HT-29 (cell line): ENCODE measurements at places on chromosomes 5 and 9. TPM values are rescaled to one million over a fixed set of nuclear protein-coding genes. Genes with fewer than 3 reads are reported as not detected.

SLCO6A1 gene
- total RNA-seq: not detected in 2 replicates

LMBRD2 gene
- total RNA-seq: 5.0 and 5.4 TPM in 2 replicates

- DNase-seq: peak; percentile 59
Measured at GRCh38 chr9:129336601-129337331, 158.7 kb upstream of the IER5L start.

- no peak for DNase-seq
Measured at GRCh38 chr5:17732351-17732923, 98.2 kb downstream of the TAF11L14 start.

GRCh38 chr9:93577975-93578682, 1.7 kb downstream of the PHF2 start:
- DNase-seq: no peak

GRCh38 chr5:153490118-153491037, at the start of gene GRIA1:
Gene GRIA1, plus strand, starts transcription at chr5:153490670.
- DNase-seq: no peak

- no peak for DNase-seq
Measured at GRCh38 chr5:122533825-122534224, 221.8 kb downstream of the SNCAIP start.

GRCh38 chr5:158899211-158899610, 200.5 kb downstream of the EBF1 start:
- no peak for DNase-seq

GRCh38 chr5:149826574-149826973, 96.5 kb downstream of the PPARGC1B start:
- DNase-seq: no peak
